NCI-H1092 (cell line): ENCODE measurements at places on chromosomes 7 and 10.

- no peak for DNase-seq
Observed at GRCh38 chr10:88989824-88990383, 694 bp upstream of the FAS start.

- DNase-seq, result no peak
Observed at GRCh38 chr10:88652616-88653015, 11.6 kb upstream of the LIPF start.

GRCh38 chr10:88505680-88506215 is 77.4 kb downstream of the RNLS start:
- DNase-seq, result no peak

DNA sequence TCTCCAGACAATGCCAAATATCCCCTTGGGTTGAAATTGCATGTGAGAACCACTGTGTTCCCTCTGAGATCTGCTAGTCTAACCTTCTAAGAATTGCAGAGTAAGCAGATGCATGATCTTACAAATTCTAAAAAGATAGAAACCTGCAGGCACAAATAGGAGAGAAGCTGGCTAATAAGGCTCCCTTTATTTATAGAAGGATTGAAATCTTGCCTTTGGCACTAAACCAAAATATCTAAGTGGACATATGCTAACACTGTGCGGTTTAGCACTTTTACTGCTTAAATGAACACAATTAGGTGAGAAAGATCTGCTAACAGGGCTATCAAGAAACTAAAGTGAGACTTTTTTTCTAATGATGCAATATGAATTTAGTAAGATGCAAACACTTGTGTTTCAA is 225.5 kb downstream of the DOCK4 start:
- no peak for DNase-seq

GRCh38 chr10:50566150-50566549 is 57.6 kb downstream of the SGMS1 start:
- no peak for DNase-seq

- DNase-seq, result no peak
Observed at GRCh38 chr10:5887029-5887428, 2.7 kb downstream of the ANKRD16 start.

- no peak for DNase-seq
Observed at GRCh38 chr10:74061104-74061503, 63.2 kb downstream of the VCL start.

GRCh38 chr7:85023916-85024315 is 162.9 kb downstream of the SEMA3D start:
- DNase-seq, result no peak

DNA sequence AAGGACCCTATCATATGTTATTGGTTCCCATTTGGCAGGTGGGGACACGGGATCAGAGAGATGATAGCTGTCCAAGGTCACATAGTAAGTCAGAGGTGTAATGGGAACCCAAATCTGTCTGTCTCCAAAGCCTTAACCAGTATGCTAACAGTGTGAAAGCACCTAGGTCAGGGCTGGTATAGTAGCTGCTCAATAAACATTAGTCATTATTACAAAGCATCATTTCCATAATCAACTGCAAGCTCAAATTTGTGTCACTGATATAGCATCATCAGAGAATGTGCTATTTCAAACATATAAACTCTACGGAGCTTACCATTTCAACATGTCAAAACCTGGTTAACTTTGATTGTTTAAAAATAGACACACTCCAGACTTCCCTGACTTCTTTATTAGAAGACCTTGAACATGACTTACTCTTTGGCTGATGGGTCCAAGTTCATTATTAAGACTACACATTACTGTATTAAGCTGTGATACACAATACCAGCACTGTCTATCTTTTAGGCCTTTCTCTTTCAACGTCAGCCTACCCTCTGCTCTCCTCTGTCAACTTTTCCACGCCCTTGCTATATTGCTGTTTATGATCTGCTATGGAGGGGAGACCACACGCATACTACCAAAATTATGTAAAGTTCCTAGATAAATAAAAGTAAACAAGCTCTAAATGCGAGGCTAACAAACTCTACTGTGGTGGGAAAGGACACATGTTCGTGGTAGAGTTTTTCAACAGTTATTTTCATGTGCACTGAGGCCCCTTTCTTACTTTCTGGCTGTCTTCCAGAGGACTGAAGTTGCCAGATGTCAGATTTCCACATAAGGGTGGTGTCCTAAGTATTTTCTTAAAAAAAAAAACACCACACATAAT is 33.6 kb downstream of the DNMBP start:
- DNase-seq, result no peak

DNA sequence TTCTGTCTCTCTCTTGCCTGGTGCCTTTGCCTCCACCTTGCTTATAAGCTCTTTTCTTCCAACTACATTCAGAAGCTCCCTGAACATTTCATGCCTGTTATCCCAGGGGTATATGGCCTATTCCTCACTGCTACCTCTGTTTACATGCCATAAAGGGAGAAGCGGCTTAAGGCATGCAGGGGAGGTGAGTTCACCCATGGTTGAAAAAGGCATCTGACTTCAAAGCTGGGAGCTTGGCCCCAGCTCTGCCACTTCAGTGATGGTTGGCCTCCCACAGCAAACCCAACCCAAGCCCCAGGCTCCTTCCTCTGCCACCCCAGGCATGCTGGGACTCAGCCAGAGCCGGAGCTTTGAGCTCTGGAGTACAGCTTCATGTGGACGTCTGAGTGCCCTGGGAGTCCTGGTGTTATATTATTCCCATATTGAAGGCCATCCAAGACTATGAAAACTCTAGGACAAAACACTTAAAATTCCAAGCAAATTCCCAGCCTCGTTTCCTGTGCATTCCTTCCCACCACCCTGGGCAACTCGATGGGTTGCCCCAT is 468.6 kb upstream of the ZMIZ1 start:
- DNase-seq, result no peak

DNA sequence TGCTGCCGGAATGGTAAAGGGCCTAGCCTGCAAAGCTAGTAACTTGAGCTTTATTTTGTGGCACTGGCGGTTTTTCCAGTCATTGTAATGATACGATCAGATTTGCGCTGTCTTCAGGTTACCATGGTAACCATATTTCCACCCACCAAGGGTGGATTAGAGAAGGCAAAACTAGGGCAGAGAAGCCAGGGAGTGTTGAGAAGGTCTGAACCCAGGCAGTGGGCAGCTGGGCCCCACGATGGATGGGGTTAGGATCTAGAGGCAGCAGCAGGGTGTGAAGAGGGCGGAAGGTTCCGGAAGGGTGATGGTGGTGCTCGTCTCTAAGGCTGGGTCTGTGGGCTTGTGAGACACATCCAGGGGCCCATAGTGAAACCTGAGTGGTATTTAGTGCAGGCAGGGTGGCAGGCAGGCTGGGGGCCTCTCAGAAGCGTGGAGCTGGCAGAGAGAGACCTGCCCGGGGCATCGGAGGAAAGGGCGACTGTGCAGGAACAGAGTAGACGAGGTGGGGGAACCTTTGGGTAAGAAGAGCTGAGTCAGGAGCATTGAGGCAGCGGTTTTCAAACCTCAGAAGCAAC is 87.9 kb upstream of the GTF2I start:
- no peak for DNase-seq

DNA sequence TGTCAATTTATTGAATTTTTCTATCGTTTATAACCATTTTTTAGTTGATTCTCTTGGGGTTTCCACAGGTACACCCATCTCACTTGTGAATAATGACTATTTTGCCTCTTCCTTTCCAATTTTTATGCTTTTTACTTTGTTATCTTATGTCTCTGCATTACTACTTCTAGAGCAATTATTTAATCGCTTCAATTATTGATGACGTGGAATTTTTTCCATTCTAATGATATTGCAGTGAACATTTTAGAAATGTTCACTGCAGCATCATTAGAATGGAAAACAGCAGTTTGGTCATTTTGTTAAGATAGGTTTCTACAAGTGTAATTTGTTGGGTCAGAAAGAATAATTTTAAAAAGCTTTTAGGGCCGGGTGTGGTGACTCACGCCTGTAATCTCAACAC is 27.1 kb downstream of the FZD1 start:
- DNase-seq, result no peak

DNA sequence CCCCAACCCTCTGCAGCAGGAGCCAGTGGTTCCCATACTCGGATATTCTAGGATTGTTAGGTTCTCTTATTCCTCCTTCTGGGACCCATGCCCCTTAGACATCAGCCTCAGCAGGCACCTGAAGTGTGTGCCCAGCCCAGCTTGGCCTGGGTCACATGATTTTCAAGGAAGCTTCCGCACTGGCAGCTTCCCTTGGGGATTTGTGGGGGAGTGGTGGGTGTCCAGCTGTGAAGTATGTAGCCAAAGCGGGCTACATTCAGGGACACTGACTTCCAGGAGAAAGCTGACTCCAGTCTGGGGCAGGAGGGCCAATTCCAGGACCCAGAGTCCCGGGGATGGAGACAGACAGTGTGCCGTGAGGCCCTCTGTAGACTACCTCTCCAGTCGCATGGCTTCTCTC is 1.3 kb downstream of the LDB1 start:
- DNase-seq, result no peak

- DNase-seq, result no peak
Observed at GRCh38 chr10:29804025-29804852, 169.5 kb upstream of the SVIL start.

DNA sequence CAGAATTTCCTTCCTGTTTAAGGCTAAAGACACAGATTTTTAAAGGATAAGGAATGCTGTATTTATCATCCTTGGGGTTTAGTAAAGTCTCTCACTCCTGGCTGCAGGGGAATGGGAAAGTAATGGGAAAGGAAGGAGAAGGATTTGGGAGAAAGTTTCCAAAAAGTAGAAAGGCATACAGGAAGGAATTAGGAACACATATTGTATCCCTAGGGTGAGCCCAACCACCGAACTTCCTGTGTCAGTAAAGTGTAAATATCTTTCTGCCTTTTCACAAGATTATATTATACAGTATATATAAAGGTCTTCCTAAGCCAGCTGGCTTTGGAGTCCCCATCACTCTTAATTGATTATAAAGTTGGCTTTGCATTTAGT is 12.0 kb upstream of the UBE2D1 start:
- no peak for DNase-seq

- DNase-seq, result no peak
Observed at GRCh38 chr10:79047875-79048638, 20.7 kb upstream of the ZMIZ1 start.

GRCh38 chr7:71343039-71343438 is 211.1 kb downstream of the GALNT17 start:
- no peak for DNase-seq

DNA sequence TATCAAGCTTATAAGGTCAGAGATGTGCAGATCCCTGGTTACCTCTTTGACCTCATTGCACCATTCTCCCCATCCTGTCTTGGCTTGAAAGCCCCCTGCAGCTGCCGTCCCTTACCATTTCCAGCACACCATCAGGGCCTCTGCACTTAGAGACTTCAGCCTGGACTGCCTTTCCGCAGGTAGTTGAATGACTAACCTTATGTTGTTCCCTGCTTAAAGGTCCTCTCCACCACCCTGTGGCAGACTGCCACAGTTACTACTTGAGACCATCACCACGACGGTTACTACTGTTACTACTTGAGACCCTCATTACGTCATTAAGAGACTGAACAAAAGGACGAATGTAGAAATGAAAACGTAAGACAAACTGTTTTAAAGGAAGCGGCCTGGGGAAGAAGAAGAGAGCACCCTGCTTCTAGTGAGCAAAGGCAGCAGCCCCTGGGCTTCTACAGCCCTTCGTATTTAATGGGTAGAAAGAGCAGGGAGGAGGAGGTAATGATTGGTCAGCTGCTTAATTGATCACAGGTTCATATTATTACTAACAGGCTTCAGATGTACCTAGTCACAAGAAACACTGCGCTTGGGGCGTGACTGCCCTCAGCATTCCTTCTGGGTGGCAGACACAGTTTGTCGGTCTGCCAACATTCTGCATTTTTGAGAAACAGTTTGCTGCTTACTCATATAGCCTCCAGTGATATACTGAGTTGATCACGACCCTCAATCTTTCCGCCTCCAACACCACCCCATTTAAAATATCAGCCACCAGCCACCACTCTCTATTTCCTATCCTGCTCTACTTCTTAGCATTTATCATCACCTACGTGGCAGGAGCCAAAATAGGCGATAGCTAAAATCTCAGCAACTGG is 74.1 kb upstream of the PARD3 start:
- no peak for DNase-seq

DNA sequence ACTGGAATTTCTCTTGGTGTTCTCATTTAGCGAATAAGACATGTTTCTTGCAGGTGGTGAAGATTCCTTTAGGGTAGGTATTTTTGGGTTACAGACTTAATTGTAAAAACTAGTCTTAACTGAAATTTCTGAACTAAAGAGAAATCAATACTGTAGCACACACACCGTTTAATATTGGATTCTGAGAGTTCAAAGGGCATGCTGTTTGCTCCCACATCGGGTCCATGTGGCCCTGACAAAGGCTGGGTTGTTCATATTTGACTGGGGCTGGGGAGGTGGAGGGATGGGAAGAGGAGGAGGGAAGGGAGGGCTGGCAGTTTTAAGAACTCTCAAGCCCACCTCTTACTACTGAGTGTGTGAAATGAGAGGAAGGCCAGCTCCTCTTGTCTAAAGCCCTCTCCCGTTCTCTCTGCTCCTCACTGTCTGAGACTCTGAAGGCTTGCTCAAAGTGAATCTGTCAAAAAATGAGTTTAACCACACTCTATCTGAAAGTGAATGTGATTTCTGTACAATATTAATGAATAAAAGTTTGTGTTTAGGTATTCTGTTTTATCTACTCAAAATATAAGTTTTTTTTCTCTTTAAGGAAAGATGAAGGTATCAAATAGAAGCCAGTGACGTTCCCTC is 40.0 kb upstream of the RHEB start:
- DNase-seq, result no peak

DNA sequence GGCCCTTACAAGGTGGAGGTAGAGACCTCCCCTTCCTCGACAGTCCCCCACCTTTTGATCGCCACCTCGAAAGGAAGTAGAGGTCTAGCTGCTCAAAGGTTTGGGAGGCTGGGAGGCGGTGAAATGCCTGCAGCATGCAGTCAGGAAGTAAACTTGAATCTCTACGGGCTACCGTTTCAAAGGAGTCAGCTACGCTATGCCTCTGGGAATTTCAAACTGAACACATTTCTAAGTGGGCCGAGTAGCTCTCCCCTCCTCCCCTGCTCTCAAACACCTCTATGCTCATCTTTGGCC is 68.0 kb downstream of the CXCL12 start:
- DNase-seq, result no peak

GRCh38 chr7:148021507-148022045 is 569.0 kb upstream of the C7orf33 start:
- DNase-seq, result no peak

GRCh38 chr10:88150339-88150738 is 286.9 kb downstream of the PTEN start:
- DNase-seq, result no peak

DNA sequence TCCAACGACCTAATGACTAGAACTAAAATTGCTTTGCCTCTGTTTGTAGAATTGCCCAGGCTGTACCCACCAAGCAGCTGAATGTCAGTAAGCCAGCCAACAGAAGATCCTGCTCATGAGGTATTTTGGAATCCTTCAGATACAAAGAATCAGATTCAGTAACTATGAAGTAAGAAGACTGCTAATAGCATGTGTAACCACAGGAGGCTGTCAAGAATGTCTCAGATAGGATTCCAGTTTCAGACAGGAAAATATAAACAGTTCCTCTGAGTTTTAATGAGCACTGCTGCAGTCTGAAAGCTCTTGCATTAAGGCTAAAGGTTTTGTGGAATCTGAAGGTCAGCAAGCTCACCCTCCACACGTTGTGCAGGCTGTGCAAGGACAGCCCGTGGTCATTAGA is 112.6 kb upstream of the ADAM12 start:
- DNase-seq, result no peak

- no peak for DNase-seq
Observed at GRCh38 chr10:69130251-69130650, 6.3 kb downstream of the VPS26A start.

- DNase-seq, result no peak
Observed at GRCh38 chr7:151129960-151130591, 37.4 kb downstream of the GBX1 start.
